ENCODE measurements at places on chromosomes 12 and 14.

DNA sequence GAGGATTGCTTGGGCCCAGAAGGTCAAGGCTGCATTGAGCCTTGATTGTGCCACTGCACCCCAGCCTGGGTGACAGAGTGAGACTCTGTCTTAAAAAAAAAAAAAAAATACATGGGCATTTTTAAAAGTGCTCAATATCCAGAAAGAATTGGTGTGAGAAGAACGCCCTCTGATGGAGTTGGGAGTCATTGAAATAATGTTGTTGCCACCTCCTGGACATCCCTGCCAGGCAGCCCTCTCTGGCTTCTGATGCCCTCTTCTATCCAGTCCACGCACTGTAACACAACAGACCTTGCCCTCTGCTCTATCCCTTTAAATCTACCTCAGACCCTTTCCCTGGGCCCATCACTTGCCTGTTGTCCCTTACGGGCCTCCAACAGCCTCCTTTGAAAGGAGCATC lies 4.9 kb downstream of the PTGDR start:
- no peak for DNase-seq

GRCh38 chr12:19244312-19244711 lies 114.8 kb downstream of the PLEKHA5 start:
- no peak for DNase-seq

GRCh38 chr14:53456931-53457330 lies 303.8 kb upstream of the DDHD1 start:
- no peak for DNase-seq

DNA sequence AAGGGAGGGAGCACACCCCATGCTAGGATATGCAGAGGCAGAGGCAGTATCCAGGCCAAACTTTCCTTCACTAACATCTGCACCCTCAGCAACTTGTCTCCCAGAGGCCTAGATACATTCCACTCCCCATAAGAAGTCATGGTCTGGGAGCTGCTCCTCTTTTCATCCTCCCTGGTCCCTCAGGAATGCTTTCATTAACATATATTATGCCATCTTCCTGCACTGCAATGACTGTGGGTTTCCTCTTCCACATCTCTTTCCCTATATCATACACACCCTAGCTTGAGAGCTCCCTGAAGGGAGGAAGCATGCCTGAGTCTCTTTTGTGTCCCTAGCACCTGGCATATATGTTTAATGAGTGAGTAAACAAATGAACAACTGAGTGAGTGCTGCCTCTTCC lies 8.6 kb downstream of the DDN start:
- DNase-seq, result no peak

- no peak for DNase-seq
Measured at GRCh38 chr14:100440758-100441203, 117.6 kb downstream of the SLC25A47 start.

- DNase-seq, result no peak
Measured at GRCh38 chr12:29463198-29463597, 34.3 kb downstream of the OVCH1 start.

DNA sequence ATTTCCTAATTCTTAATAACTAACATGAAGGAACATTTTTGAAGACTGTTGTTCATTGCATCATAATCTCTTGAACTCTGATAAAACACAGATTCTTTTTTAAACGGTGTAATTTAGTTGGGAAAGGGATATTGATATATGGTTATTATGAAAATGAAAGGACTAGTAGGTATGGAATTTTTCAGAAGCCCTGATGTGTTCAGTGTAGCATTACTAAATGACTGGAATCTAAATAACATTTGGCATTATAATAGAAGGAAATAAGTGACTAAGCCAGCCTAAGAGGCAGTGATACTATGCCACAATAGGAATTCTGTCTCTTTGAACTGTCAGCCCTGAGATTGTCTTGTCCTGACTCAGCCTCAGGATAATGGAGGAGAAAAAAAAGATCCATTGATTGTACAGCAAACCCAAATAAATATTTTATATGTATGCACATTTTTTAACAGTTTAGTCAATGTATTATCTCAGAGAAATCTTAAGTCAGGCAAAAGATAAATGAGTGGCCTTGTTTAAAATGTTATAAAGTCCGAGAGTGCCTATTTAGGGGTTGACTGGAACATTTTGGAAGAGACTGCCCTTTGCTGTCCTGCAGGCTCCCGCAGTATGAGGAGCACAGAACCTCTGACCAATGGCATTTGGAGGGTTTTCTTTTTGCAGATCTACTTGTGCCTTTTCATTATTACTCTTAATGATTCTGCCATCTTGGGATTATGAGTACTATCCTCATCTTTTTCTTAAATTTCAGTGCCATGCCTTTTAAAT lies 271.2 kb downstream of the EGLN3 start:
- DNase-seq, result no peak

DNA sequence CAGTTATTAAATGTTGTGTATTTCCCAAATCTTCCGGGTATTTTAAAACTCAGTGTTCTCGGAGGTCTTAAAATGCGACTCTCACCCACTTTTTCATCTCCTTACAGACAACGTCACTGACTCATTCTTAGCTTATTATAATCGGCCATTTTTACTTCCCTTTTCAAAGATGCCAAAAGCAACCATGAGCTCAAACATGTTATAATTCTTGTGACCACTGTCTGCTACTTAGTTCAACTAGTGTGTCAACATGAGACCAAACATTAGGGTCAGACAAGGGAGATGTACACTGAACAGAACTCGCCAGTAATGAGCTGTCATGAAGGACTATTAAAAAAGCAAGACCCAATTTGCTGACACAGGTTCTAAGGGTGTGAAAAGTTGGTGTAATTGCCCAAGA lies 4.2 kb upstream of the GRIP1 start:
- no peak for DNase-seq

DNA sequence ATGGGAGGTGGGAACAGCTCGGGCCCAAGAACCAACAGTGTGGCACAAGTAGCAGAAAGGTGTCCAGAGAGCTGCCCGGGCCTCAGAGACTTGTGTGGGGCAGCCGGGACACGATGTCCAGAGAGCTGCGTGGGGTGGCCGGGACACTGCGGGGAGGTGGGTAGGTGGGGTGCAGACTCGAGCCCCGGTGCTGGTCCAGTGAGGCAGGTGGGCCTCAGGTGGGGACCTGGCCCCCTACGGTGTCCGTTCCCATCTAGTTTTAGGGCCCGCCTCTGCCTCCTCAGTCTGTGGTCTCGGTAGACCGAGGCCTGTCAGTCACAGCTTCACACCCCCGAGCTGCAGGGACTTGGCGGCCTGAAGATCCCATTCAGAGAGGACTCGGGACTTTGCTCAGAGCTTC lies 6.3 kb upstream of the FBRSL1 start:
- DNase-seq, result no peak

DNA sequence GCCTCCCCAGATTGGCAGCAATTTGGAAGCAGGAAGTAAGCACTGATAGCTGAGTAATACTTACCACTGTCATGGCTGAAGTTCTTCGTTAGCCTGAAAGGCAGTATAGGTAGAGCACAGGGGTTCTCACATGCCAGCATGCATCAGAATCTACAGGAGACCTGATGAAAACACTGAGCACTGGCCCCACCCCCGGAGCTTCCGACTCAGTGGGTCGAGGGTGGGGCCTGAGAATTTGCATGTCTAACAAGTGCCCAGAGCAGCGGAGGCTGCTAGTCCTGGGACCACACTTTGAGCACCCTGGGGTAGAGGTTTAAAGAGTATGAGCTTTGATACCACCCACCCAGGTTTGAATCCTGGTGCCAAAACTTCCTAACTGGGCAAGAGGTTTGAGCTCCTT lies 89.6 kb downstream of the FBXW8 start:
- DNase-seq, result no peak

GRCh38 chr12:109741286-109741969 lies 27.8 kb downstream of the FAM222A start:
- no peak for DNase-seq

Data from activated CD4-positive, alpha-beta T cell treated with anti-CD3 and anti-CD28 coated beads for 24 hours (primary cell).